ENCODE measurements at places on chromosomes 12 and 14.
A peak's percentile ranks its signal among the peaks of the same experiment; 100 is the strongest.

- DNase-seq: no peak
These were observed 13.5 kb downstream of the PSMA6 start for GRCh38 chr14:35305633-35306032.

- no peak for DNase-seq
These were observed 781.5 kb upstream of the FBXO33 start for GRCh38 chr14:40213701-40214100.

DNA sequence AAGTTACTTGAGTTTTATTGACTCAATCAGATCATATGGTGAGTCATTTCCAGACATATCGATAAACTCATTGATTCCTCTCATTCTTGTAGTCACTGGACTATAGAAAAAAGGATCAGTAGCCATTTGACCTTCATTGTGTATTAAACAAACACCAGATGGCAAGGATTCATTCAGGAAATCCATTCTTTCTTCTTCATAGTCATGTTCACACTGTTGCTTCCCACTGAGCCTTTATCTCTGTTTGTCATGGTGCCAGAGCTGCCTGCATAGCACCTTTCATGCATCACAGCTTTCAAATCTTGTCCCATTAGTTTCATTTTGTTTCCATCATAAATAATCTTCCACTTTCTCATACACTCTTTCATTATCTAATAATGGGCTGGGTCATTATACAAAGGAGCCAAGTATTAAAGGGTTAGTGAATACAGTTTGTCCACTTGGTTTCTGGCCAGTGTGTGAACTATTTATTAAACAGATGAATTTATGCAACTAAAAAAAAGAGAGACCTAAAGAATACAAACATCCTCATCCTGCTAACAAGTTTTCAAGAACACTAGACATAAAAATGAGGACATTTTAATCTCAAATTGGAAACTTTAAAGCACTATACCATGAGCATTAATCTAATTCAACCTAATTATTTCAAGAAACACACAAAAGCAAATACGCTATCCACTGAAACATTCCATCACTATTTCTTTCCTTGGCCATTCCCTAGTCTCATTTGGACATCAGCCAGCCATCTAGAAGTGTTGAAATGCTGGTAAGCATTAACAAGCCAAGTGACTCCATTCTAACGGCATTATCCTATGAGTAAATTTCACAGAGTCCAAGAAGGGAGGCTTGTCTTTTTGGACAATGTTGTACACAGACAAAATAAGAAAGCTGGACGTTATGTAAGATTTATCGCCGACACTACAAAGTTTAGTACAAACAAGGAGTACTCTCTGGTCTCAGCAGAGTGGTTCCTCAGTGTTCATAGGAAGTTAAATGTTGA, 476.5 kb downstream of the FOXG1 start:
- DNase-seq: no peak

- peak; percentile 45 for DNase-seq
These were observed 126.7 kb upstream of the LGR5 start for GRCh38 chr12:71312768-71313403.

DNA sequence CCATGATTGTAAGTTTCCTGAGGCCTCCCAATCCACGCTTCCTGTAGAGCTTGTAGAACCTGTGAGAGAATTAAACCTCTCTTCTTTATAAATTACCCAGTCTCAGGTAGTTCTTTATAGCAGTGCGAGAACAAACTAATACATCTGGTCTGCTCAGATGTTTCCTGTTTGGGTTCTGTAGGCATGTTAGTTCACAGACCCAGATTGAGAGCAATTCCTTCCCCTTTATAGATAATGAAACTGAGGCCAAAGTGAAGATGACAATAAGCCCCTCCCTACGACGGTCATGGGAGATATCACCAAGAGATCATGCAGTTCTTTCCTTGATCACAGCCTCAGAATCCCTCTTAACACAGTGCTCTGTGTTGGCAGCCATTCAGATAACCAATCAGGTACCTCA, 76.5 kb upstream of the CLMN start:
- no peak for DNase-seq

Data from kidney epithelial cell (primary cell).